Mesendoderm (in vitro differentiated cells): ENCODE measurements at places on chromosomes 7 and 10.

DNA sequence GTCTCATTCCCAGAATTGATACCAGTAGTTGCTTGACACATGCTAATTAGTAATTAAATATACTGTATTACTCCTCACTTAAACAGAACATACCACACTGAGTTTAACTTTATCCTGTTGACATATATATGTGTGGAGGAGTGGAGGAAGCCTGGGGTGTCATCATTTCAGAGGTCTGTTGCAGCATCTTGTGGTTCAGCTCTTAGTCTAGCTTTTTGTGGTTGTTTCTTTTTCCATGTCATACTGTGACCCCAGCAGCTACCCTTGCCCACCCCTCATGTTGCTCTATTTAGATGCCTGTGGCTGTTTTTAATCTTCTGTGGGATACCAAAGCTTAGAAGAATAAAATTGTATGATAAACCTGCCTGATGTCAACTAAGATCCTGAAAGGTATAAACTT is 875.4 kb downstream of the LRMDA start:
- H3K4me1 ChIP-seq = peaks cover 4% of the 10 kb centered on the region
- no peak for DNase-seq
- H3K36me3 ChIP-seq = no peaks in the 10 kb centered on the region

DNA sequence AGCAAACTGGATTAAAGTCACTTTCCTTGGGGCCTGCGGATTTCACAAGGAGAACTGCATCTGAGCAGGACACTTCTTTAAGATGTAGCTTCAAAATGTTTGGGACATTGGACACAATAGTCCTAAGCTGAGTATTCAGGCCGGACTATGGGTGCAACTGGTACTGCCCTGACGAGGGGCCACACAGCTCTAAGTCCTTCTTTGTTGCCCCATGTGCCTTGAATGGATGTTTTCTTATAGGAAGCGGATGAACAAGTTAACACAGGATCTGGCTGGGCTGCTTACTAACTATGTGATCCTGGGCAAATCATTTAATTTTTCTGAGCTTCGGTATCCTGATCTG is 147.8 kb upstream of the KLF14 start:
- H3K4me1 ChIP-seq = no peaks in the 10 kb centered on the region
- H3K27ac ChIP-seq = no peak overlapping the region

GRCh38 chr10:50561816-50562215 is 61.9 kb downstream of the SGMS1 start:
- no peak overlapping the region for H3K27ac ChIP-seq
- H3K4me1 ChIP-seq = peaks cover 2% of the 10 kb centered on the region
- no peak for DNase-seq
- H3K27me3 ChIP-seq = no peaks in the 10 kb centered on the region
- no peaks in the 10 kb centered on the region for H3K36me3 ChIP-seq
- H3K4me3 ChIP-seq = no peak overlapping the region

GRCh38 chr10:132324186-132324585 is 7.8 kb upstream of the LRRC27 start:
- no peak for DNase-seq
- H3K27ac ChIP-seq = no peak overlapping the region
- no peaks in the 10 kb centered on the region for H3K36me3 ChIP-seq
- H3K4me3 ChIP-seq = no peak overlapping the region
